NCI-H226 (cell line): ENCODE measurements at places on chromosomes 4 and X.

GRCh38 chr4:23818097-23818885 lies 71.6 kb downstream of the PPARGC1A start:
- DNase-seq: no peak

DNA sequence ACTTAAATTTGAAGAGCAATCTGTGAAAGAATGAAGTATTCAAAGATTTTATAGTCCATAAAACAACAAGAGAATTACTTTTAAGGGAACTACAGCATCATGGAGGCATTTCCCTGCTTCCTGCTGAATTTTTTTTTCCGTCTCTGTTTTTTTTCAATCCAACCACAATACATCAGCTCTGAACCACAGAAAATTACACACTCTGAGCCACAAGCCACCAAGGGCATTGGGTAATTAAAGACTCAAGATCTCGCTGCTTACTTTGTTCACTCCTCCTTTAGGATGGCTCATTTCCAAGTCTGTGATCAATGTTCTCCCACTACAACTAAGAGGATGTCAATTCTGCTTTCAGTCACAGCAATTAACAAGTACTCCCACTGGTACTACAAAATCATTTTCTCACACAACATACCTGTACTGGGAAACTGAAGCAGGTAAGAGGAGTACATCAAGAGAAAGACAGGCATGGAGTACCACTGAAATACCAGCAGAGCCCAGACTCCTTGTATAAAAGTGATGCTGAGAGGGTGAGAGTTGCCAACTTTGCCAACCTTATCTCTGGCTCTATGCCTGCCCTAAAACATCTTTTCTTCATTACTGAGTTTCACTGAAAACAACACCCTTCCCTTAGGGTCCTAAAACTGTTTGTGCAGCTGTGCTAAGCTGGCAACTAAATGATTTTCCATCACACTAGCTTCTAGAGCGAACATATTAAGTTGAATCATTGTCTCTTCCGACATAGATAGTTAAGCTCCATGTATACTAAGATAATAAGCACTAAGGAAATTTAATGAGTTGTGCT lies 105.8 kb upstream of the MAGEB18 start:
- DNase-seq: no peak

GRCh38 chrX:53072418-53073114 lies 9.6 kb upstream of the TSPYL2 start:
- DNase-seq: no peak

- DNase-seq: no peak
Measured at GRCh38 chr4:18463987-18464559, 442.5 kb upstream of the LCORL start.

GRCh38 chr4:2961421-2961810 lies 1.8 kb downstream of the NOP14 start:
- no peak for DNase-seq

- DNase-seq: peak; percentile 38
Measured at GRCh38 chr4:56077676-56078075, 128.9 kb downstream of the CEP135 start.

- no peak for DNase-seq
Measured at GRCh38 chrX:24025741-24026403, 1.1 kb downstream of the KLHL15 start.

DNA sequence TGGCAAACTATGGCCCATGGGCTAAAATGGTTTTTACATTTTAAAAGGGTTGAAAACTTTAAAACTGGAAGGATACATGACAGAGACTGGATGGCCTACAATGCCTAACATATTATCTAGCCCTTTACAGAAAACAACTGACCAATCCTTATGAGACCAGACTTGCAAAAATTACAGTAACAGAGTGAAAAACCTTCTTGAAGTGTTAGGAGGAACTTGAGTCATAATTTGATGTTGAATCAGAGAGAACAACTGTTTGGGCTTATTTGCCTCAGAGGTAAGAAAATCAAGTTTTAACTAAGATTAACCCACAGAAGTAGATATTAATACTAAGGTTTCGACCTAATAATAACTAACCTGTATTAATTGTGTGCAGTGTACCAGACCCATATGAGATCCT lies 12.4 kb upstream of the NAP1L5 start:
- DNase-seq: no peak

DNA sequence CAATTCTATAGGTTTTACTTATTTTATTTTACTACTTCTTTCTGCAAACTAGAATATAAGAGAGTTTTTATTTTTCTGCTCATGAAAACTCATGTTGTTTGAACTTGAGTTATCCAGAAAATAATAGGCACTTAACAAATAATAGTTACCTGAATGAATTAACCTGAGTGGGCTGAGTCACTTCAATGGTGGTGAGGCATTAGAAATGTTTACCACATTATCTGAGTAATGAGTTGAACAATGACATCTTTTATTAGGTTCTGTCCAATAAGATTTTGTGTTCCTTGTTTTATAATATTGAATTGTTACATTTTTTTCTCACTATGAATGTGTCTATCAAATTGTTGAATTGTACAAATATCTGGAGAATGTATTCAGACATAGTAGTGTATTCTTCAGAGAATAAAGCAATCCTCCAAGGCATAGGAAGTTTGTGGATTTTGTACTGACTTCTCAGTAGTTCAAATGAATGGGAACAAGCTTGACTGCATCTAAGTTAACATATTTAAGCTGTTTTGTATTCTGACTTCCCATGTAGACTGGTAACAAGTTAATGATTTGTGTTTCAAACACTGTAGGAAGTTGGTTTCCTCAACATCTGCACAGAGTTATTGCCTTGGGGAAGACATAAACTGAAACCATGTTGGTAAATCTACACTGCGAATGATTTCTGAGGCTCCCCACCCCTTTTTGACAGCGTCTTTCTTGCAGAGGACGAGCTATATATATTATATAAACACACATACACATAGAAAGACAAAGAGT lies 1808.9 kb upstream of the TENM3 start:
- DNase-seq: no peak

- no peak for DNase-seq
Measured at GRCh38 chr4:182193311-182193710, 49.9 kb upstream of the TENM3 start.

DNA sequence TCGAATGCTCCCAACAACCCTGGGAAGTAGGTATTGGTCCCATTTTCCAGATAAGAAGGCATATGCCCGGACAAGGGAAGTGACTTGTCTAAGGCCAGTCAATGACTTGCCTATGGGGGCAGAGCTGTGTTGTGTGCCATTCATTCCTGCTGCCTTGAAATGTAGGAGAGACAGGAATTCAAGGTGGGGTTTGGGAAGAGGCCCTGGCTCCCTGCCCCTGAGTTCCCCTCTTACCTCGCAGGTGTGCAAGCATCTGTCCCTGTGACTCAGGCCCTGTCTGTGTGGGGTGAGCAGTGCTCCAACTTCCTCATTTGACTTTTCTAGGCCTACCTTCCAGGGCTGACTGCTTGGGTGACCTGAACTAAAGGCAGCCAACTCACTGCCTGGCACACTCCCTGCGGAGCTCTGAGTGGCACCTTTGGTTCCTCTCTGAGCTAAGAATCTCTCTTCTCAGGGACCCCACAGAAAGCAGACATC lies 5.1 kb downstream of the EFNB1 start:
- no peak for DNase-seq

DNA sequence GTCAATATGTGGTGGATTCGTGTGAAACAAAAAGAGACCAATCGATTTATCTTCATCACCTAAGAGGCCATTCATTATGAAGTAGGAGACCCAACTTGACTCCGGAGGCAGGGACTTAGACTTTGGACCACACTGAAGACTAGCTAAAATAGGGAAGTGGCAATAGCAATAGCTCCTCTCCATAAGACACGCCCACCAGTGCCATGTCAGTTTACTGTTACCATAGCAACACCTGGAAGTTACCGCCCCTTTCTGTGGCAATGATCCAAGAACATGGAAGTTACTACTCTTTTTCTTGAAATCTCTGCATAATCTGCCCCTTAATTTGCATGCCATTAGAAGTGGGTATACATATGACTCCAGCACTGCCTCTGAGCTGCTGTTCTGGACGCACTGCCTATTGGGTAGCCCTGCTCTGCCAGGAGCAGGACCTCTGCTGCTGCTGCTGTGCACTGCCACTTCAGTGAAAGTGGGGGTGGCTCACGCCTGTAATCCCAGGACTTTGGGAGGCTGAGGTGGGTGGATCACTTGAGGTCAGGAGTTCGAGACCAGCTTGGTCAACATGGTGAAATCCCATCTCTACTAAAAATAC lies 163.2 kb downstream of the PRKX start:
- no peak for DNase-seq

DNA sequence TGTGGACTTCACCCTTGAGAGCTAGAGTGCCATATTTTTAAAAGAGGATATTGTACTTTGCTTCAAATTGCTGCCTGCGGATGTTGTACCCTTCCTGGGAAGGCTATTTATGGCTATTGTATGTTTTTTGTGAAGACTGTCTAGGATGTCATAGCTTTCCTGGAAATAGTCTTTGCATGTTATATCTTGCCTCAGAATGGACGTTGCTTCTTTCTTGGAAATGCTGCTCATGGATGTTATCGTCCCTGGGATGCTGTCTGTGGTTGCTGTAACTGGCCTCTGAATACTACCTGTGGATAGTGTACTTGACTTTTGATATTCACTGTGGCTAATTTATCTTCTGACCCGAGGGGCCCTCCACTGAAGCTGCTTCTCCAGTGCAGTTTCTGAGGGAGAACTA lies 146.8 kb downstream of the ENOX2 start:
- no peak for DNase-seq

DNA sequence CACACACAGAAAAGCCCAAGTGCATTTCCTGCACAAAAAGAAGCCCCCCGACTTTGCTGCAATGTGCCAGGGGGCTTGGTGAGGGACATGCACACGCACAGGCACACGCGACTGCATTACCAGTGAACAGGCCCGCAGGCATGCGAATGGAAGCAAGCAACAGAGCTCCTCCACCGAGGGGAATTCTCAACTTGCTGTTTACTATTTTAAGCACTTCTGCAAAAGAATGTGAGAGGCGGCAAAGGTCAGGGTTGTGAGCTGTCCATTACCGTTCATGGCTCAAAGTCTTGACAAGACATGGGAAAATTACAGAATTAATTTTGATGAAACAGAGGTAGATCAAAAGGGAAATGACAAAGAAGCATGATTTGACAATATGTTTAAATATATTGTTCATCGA lies 342.5 kb upstream of the NOCT start:
- no peak for DNase-seq

DNA sequence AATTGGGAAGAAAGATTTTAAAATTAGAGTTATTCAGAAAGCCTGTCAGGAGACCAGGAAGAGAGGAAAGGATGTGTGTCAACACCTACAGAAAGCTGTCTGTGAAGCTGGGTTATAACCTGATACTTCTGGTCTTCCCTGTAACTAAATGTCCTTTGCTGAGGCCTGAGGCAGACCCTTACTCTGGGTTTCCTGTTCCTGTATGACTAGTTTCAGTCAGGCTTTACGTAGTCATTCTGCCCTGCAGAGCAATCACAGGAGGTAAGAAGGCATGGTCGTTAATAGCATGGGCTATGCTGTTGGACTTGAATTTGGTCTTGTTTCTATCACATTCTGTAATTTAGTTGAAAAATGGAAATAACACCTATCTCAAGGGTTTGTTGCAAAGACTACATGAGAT lies 110.5 kb upstream of the IGFBP7 start:
- DNase-seq: no peak

GRCh38 chrX:142977128-142977914 lies 48.4 kb upstream of the SPANXN4 start:
- no peak for DNase-seq

DNA sequence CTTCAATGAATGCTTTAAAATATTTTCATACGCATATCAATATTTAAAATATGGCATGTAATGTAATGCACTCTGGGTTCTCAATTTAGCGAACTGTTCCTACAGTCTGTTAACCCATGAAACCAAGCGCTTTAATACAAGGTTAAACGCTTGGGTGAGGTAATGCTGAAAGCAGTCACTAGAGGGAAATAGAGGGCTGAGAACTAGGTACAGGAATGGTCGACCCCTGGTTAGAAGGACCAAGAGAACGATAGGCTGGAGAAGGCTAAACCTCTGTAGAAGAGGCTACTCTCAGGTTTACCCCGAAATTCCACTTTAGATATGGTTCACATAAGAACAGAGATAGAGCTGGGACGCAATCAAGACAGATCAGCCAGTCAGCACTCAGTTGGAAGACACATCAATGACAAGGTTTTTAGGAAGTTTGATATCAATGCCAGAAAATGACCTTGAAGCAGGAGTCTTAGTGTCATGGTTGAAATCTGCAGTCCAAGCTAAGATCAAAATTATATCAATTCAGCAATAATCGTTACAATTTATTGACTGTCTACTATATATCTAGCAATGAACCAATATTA lies 26.9 kb downstream of the ARSJ start:
- no peak for DNase-seq

DNA sequence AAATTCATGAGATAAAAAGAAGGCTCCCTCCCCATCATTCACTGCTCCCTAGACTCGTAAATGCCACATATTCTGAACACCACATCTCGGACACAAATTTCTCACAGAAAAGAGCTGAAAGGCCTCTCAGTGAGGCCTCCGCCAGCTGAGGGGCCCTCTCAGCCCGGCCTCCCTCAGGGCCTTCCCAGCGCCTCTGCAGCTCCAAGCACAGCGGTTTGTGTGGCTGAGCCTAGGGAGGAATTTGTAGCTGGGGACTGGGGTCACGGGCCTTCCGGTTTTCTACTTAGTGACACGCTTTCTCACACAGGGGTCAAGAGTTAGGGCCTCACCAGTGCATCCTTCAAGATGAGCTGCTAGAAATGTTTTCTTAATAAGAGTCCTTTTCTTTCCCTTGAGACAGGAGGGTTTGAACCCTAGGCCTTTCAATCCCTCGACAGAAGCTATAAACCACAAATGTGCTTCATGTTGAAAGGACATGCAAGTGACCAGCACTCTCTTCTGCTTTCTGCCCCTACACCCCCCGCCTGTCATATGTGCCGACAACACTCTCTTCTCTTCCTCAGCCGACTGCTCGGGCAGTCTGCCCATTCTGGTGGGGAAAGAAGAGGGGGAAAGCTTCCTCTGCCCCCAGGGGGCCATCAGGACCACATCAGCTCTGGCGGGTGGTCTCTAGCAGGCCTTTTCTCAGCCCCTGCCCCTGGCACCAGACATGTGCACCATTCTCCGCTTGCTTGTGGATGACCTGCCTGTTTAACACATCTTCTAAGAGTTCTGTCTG lies 104.9 kb downstream of the CHIC2 start:
- DNase-seq: no peak

DNA sequence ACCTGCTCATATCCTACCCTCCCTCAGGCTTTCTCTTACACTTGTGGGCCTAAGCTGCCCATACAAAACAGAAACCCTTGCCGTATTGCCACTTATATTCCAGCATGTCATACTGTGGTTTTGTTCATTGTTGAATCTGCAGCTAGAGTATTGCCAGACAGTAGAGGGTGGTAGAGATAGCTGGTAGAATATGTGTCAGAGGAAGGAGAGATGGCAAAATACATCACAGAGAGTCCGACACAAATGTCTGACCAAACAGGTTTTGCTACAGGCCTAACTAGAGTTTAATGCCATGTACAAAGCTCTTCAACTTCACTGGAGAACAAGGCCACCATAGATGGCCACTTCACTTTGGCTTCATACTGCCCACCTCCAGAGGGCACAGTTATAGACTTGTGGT lies 160.1 kb downstream of the EFHC2 start:
- no peak for DNase-seq

DNA sequence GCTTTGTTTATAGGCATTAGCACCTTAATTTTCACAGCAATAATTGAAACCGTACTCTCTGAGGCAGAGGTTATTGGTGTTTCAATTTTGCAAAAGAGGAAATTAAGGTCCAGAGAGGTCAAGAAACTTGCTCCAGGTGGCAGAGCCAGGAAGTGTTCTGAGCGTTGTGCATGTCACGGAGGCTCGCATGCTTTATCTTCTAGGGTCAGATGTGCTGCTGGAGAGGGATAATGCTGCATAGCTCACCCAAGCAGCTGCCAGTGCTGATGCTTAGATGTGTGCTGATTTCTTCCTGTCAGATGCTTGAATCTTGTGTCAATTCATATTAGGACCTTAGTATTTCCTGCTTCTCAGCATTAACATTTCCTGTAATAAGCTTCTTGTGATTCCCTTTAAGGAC lies 13.0 kb upstream of the FGF5 start:
- no peak for DNase-seq
